ENCODE measurements at places on chromosomes 16 and 17.
A peak's percentile ranks its signal among the peaks of the same experiment; 100 is the strongest.

GRCh38 chr17:67863624-67864247, 38.4 kb downstream of the BPTF start:
- no peak for DNase-seq

- DNase-seq = no peak
These were observed 52.0 kb downstream of the CDK12 start for GRCh38 chr17:39513309-39513708.

- peak; percentile 58 for DNase-seq
These were observed 11.0 kb upstream of the DPEP1 start for GRCh38 chr16:89602273-89602951.

DNA sequence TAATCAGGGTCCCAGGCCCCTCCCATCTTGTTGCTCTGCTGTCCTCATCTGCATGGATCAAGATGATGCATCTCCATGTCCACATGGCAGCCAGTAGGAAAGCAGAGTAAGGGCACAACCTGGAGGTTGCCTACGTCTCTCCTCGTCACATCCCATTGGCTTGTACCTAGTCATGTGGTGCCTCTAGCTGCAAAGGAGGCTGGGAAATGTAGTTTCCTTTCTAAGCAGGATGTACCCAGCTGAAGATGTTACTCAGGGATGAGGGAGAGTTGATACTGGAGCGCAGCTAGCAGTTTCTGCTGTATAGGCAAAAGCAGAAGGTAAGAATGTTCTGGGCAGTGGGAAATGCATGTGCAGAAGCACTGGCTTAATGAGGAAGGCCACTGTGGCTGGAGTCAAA, 20.8 kb downstream of the ABCC1 start:
- DNase-seq = peak; percentile 46

DNA sequence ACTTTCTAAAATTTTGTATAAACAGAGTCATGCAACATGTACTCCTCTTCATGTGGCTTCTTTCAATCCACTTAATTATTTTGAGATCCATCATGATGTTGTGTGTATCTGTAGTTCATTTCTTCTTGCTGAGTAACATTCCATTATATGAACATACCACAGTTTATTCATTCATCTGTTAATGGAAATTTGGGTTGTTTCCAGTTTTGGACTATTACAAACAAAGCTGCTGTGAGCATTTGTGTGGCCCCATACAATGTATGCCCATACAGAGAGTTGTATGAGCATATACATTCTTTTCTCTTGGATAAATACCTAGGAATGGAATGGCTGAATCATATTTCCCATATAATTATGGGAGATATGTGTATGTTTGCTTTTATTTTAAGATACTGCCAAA, 85.6 kb downstream of the CLEC16A start:
- no peak for DNase-seq

DNA sequence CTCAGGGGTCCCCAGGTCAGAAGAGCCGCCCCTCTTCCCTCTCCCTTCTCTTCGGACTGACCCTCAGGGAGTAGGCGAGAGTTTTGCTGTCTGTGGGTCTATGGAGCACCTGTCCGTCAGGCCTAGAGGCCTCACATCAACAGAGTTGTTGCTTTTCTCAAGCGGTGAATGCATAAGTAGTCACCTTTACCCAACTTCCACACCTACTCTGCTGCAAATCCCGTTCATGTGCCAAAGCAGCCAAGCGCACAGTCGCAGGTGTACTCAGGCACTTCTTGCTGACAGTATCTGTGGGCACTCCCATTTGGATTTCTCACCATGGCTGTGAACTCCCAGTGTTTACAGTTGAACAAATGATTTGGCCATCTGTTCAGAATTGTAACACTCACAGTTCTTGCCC, 4.0 kb upstream of the FA2H start:
- DNase-seq = no peak

DNA sequence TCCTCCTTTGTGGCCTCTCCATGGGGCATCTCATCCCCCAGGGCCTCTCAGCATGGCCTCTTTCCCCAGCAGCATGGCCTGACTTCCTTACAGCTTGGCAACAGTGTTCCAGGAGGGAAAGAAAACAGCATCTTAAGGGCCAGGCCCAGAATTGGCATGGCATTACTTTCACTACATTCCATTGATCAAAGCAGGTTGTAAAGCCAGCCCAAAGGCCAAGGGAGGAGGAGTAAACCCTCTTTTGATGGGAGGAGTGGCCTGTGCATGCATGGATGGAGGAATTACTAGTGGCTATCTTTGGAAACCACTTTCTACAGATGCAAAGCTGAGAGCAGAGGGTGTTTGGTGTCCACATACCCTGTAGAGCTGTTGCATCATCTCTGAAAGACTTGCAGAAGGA, 149.4 kb downstream of the AIPL1 start:
- no peak for DNase-seq

DNA sequence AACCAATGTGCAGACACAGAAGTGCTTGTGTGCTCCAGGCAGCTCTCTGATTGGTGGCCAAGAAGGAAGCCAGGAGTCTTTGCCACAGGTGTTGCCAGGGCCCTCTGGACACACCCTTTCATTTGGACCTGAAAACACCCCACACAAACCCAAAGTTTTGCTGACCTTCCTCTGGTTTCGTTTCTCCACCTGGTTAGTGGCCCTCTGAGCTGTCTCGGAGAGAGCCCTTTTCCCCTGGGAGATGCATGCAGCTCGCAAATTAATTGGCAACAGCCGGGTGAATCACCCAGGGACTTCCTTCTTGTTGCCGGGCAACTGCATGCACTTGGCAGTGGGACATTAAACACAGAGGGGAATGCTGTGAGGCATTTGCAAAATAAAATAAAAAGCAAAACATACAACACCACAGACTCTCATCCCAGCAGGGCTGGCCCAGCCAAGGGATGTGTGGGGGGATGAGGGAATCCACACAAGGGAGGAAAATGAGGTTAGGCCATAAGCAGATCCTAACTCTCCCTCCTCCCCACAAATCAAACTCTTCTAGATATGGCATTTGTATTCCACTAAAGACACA, 286.6 kb downstream of the SOX9 start:
- no peak for DNase-seq

- no peak for DNase-seq
These were observed 65.9 kb upstream of the HLF start for GRCh38 chr17:55198690-55199370.

DNA sequence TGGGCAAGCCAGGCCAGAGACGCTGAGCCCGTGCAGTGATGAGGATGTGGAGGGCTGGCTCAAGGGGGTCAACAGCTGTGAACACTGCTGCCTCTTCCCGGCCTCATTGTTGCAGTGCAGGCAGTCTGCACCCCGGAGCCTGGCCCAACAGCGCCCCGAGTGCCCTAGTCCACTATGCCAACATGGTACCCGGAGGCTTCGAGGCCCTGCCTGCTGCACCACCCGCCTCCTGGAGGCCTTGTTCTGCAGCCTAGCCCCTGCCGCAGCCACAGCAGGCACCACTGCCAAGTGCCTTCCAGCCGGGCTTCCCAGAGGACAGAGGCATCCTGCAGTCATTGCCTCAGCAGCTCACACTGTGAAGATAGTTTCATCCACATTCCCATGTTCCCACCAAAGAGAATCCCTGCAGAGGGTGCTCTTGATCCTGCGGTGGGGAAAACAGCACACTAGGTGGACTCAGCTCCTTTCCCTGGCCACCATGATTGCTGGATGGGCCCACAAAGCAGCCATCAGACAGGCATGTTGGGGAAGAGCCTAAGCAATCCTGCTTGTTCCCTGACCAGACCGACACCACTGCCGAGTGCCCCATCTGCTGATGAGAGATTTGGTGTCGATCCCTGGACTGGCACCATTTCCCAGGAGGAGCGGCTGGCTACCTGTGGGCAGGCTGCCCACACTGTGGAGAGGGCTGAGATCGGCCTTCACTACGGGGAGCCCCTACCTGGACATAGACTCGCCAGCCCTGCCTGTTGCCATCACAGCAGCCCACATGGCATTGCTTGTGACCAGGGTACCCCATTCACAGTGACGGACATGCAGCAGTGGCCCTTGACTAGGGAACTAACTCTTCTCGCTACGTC, 44.9 kb downstream of the USP22 start:
- no peak for DNase-seq

GRCh38 chr16:17194190-17194780, 276.5 kb downstream of the XYLT1 start:
- peak; percentile 74 for DNase-seq

- no peak for DNase-seq
These were observed 47.7 kb upstream of the TNRC6A start for GRCh38 chr16:24681793-24682192.

GRCh38 chr16:47881574-47881973, 274.2 kb downstream of the ABCC12 start:
- no peak for DNase-seq

DNA sequence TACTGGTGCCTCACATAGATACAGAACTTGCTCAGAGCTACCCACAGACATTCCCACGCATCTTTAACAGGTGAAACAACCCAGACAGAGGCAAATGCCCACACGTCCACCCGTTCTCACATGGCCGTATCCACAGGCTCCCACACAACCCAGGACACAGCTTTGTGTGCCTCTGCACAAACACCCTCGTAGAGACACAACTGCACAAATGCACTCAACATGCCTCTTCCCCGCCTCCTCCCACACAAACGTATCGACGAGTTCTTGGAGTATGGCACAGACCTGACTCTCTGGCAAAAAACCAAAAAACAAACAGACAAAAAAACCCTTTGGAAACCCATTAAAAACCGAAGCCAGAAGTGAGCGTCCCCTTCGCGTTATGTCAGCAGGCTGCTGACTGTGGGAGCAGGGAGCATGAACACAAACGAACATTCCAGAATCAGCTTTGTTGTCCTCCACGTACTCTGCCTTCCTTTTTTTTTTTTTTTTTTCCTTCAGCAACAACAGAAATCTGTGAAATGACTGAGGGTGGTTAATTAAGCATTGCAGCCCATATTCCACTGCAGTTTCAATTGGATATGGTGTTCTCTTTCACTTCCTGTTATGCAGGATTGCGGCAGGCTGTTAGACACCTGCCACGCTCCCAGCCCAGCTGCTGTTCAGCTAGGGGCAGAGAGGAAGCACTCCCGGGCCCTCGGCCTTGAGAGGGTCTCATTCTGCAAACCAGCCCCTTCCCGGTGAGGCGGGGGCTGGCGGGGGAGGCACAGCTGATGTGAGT, 313.7 kb downstream of the MAF start:
- peak; percentile 56 for DNase-seq

GRCh38 chr17:42845556-42845917, 1.2 kb downstream of the AOC2 start:
- no peak for DNase-seq

- no peak for DNase-seq
These were observed 11.1 kb downstream of the CPD start for GRCh38 chr17:30389756-30390300.

- peak; percentile 75 for DNase-seq
These were observed 431 bp downstream of the SLFN11 start for GRCh38 chr17:35372846-35373533.

GRCh38 chr17:8865811-8866210, 1.7 kb downstream of the PIK3R6 start:
- no peak for DNase-seq

- DNase-seq = no peak
These were observed 479.3 kb downstream of the KCNJ18 start for GRCh38 chr17:22171631-22172030.

DNA sequence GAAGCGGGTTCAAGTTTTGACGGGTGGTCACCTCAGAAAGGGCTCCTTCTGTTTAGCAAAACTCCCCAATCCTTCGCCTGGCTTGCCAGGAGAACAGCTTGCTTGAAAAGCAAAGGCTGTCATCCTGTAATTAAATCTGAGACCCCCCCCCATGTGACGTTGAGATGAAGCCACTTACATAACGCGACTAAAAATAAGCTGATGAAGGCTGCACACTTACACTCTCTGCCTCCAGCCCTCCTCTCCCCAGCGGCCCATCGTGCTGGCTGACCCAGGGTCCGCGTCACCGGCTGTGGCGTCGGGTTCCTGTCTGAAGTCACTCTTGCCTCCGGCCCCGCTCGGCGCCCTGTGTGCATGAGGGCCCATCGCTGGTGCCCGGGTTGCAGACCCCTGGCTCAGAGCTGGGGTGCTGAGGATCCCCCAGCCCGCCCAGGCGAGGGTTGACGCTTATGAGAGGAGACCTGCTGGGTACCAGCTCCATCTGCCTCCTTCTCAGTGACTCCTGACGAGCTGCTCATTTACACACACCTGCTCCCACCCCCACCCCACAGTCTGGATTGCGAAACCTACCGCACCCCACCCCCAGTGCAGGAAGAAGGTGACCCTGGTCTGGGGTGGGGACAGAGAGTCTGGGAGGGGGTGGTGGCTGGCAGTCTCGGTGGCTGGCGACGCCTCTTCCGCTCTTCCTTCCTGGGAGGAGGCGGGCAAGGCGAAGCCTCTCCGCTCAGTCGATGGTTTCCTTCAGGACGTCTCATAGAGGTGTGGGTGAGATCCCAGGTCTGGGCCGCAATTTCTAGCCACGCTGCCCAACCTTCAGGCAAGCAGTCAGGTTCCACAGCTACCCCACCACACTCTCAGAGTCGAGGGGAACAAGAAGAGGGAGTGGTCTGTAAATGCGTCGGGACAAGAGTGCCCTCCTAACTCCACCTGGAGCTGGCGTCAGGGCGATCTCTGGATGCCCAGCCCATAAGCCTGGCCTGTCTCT, 3.1 kb upstream of the BAIAP2 start:
- no peak for DNase-seq

GRCh38 chr16:62363501-62363900, 327.3 kb upstream of the CDH8 start:
- DNase-seq = no peak

DNA sequence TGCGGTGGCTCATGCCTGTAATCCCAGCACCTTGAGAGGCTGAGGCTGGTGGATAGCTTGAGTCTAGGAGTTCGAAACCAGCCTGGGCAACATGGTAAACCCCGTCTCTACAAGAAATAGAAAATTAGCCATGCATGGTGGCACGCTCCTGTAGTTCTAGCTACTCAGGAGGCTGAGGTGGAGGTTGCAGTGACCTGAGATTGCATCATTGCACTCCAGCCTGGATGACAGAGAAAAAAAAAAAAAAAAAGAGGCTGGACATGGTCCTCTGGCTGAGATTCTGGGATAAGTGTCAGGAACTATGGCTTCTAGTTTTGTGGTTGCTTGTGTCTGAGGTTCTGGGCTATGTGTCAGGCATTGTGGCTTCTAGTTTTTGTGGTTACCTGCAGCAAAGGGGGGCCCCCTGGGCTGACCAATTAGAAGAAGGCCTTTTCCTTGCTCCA, 7.0 kb downstream of the KSR1 start:
- DNase-seq = no peak

DNA sequence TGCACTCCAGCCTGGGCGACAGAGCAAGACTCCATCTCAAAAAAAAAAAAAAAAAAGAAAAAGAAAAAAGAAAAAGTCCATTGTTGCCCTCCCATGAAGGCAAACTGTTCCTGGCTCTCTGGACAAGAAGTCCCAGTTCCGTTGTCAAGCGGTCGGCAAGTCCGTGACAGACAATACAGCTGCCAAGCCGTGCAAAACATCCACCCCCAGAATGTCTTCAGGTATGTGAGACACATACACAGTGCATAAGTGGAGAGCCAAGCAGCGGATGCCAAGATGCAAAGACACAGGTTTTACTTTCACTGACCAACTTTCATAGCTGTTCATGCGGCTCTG, 33.6 kb upstream of the APPBP2 start:
- DNase-seq = no peak

DNA sequence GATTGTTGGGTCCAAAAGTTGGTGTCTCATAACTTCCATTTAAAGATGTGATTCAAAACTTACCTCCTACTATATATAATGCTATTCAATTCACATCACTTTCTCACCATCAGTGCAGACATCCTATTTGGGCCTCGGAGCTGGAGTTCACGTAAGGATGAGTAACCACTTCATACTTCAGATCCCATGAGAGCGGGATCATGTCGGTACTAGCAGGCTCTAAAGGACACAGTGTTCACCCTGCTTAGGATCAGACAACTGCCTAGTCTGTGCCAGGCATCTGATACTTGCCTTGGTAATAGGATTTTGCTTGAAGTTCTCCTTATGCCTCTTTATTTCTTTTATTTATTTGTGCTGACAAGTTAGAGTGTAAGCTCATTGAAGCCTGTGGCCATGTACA, 39.5 kb downstream of the RBFOX1 start:
- no peak for DNase-seq
